Natural killer cell treated with Interleukin-12 subunit alpha and Interleukin-12 subunit beta and Interleukin-15 and Interleukin-18, amount 100 ng/mL, for 72 hours (primary cell): ENCODE measurements at places on chromosomes 6 and 20. TPM values are rescaled to one million over a fixed set of nuclear protein-coding genes. Genes with fewer than 3 reads are reported as not detected.

Gene LINC00237
- not detected for total RNA-seq

Gene CD93
- total RNA-seq = 13.7 TPM

Gene RGS17
- 0.26 TPM for total RNA-seq

Gene DLL1
- total RNA-seq = 0.12 TPM

- no peaks in the 10 kb centered on the region for H3K4me1 ChIP-seq
- H3K36me3 ChIP-seq = no peaks in the 10 kb centered on the region
- DNase-seq = no peak
- no peak overlapping the region for H3K4me3 ChIP-seq
- no peak overlapping the region for H3K27ac ChIP-seq
Observed at GRCh38 chr6:72519871-72520270, 102.0 kb upstream of the KCNQ5 start.

DNA sequence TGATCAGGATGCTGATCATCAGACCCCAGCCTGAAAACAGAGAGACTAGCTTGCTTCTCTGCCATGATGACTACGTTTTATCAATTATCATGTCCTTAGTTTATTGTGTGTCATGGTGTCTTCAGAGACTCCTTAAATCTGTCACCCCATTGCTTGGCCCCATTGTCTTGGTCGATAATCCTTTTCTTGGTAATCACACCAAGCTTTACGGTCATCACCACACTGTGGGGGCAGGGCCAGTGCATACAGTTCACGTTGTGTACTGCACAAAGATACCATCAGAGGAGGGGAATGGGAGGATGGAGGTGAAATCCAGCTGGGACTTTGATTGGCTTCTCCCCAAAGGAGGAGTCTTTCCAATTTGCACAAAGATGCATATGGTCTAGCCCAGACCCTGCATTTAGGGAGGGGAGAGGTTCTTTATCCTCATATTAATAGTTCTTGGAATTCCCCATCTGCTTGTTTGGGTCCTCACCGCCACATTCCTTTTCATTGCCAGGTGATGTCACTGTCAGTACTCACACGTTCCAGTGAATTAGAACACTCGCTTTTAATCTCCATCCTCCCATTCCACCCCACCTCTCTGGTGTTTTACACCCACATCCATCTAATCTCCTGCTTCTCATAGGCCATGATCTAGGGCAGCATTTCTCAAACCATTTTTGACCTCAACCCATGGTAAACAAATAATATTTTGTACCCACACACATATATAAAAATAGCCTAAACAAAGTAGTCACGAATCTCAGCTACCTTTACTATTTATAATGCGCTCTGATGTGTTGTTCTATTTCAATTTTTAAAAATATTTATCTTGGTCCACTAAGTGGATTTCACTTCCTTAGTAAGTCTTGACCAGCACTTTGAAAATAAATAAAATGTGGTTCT is 5.7 kb downstream of the ETV7 start:
- no peaks in the 10 kb centered on the region for H3K36me3 ChIP-seq
- no peaks in the 10 kb centered on the region for H3K27me3 ChIP-seq
- H3K4me1 ChIP-seq = peaks cover 51% of the 10 kb centered on the region

DNA sequence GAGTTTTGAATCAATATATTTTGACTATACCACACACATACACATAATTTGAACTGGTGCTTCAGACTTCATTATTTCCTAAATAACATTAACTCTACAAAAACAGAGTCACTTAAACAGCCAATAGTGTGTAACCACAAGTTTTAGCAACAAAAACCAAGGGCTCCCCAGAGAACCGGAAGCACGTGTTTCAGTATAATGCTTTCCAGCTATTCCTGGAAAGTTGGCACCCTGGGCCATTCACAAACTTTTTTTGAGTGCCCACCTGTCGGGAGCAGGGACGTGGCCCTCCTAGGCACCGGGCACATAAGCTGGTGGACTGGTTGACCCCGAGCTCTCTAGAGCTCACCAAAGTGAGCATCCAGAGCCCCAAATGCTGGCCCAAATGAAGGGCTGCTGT is 1.9 kb upstream of the SLC35D3 start:
- H3K4me1 ChIP-seq = peaks cover 26% of the 10 kb centered on the region
- no peak overlapping the region for H3K27ac ChIP-seq
- peaks cover 7% of the 10 kb centered on the region for H3K36me3 ChIP-seq

- H3K36me3 ChIP-seq = no peaks in the 10 kb centered on the region
- no peaks in the 10 kb centered on the region for H3K27me3 ChIP-seq
- no peak overlapping the region for H3K4me3 ChIP-seq
- no peak for DNase-seq
- peaks cover 65% of the 10 kb centered on the region for H3K4me1 ChIP-seq
Observed at GRCh38 chr6:138975815-138976214, 12.2 kb downstream of the REPS1 start.

Gene ZNF165
- 0.48 TPM for total RNA-seq

- H3K27me3 ChIP-seq = peaks cover 10% of the 10 kb centered on the region
- no peaks in the 10 kb centered on the region for H3K36me3 ChIP-seq
- no peaks in the 10 kb centered on the region for H3K4me1 ChIP-seq
- no peak overlapping the region for H3K27ac ChIP-seq
- H3K4me3 ChIP-seq = no peak overlapping the region
Observed at GRCh38 chr6:149261364-149262040, 56.0 kb upstream of the TAB2 start.

DNA sequence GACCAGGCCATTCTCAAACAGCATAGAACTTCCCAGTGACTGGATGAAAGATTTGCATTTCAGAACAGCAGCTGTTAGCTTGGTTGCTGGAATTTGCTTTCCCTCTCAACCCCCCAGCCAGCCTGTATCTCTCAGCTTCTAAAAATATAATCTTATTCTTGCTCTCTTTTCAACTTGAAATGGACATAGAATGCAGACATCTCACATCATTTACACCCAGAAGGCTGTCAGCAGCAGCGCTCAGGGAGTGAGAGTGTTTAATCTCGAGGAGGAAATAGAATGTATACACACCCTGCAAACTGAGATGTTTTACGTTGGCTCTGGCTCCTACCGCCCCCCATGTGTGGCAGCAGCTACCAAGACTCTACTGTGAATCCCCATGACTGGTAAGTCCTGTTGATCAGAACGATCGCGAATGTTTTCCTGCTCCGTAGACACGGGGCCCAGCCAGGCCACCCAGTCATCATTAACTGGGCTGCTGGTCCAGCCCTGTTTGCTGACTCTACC is 163.4 kb upstream of the SLC24A3 start:
- H3K27me3 ChIP-seq = peaks cover 8% of the 10 kb centered on the region
- no peaks in the 10 kb centered on the region for H3K36me3 ChIP-seq
- no peak for DNase-seq

Gene KHDC1
- total RNA-seq = 14.9 TPM

Gene PTK6
- not detected for total RNA-seq

DNA sequence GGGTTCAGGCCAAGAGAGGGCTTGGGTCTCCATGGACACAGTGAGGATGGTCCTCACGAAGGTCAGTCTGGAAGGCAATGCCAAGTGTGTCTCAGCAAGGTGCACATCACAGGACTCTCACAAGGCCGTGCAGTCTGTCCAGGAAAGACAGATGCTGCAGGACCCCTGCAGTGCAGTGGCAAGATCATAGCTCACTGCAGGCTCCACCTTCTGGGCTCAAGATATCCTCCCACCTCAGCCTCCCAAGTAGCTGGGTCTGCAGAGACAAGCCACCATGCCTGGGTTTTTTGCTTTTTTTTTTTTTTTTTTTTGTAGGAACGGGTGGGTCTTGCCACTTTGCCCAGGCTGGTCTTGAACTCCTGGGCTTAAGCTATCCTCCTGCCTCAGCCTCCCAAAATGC is 26.4 kb downstream of the ZMYND8 start:
- H3K36me3 ChIP-seq = peaks cover 12% of the 10 kb centered on the region
- peaks cover 34% of the 10 kb centered on the region for H3K4me1 ChIP-seq
- DNase-seq = no peak
- no peak overlapping the region for H3K27ac ChIP-seq
- H3K4me3 ChIP-seq = no peak overlapping the region
- H3K27me3 ChIP-seq = no peaks in the 10 kb centered on the region
